ENCODE measurements at places on chromosomes 1 and 21.

DNA sequence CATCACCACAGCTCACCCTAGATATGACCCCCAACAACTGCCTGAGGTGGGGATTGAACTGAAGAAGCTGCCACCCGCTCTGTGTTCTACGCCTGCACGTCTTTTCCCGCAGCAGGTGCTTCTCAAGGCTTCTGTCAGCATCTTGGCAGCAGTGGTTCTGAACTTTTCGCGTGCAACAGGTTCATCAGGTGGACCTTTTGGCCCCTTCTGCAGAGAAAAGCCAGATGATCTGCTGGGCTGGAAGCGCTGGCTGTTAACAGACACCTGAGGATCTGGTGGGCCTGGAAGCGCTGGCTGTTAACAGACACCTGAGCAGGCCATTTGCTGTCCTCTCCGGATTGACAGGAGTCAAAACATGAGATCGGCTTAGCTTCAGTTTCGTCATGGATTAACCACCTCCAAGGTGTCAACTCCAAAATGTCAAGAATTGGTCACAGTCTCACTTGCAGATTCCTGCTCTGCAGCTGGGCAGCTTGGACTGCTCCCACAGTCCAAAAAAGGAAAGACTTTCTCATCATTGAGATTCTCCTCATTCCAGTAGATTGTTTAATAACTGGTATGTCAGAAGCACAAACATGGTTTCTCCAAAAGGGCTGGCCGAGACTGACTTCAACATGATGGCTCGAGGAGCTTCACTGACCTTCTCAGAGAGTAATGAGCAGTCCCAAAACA lies 4.7 kb downstream of the C1orf174 start:
- DNase-seq: no peak

DNA sequence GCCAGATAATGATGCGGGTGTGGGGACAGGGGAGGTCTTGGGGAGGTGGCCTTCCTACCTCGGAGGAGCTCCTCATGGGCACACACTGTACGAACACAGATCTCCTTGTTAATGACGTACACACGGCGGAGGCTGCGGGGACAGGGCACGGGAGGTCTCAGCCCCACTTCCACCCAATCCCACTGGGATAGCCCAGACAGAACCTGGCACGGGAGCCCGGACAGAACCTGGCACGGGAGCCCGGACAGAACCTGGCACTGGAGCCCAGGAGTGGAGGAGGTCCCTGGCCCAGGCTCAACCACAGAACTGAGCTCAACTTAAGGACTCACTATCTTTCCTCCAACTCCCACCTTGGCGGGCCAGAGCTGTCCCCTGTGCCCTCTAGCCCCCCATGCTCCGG lies 5.2 kb downstream of the MFAP2 start:
- no peak for DNase-seq

- no peak for DNase-seq
Observed at GRCh38 chr1:157270705-157271274, 132.6 kb upstream of the ETV3 start.

DNA sequence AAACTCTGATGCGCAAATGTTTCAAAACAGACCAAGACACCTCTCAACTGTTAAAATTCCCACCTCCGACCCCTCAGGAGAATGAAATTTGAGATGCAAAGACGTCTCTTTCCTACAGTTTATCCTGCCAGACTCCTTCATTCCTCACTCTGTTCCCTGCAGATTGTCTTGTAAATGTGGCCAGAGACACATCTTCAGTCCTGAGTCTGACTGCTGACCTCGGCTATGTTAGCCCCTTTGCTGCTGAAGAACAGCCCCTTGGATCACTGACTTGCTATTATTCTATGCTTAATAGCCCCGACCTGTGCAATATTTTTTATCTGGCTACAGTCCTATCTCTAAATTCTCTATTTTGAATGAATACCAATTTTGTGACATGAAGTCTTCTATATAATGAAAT lies 16.6 kb upstream of the ESRRG start:
- DNase-seq: no peak

GRCh38 chr1:150846473-150847146 lies 29.8 kb downstream of the ARNT start:
- DNase-seq: no peak

DNA sequence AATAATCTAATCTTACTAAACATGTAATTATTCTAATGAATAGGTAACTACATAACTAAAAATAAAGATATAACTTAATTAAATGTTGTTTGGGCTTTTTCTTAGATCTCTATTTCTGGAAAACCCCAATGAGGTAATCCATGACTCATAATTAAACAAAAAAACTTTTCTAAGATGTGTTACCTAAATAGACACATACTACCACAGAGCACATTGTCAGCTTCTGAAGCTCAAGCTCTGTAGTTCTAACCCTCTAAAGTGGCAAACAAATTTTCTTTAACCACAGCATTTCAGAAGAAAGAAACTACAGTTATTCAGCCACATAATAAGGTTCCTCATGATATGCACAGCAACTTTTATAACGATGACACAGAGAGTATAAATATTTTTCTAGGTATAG lies 4.2 kb downstream of the OR6K3 start:
- no peak for DNase-seq
